ENCODE measurements at places on chromosomes 6 and 20.

DNA sequence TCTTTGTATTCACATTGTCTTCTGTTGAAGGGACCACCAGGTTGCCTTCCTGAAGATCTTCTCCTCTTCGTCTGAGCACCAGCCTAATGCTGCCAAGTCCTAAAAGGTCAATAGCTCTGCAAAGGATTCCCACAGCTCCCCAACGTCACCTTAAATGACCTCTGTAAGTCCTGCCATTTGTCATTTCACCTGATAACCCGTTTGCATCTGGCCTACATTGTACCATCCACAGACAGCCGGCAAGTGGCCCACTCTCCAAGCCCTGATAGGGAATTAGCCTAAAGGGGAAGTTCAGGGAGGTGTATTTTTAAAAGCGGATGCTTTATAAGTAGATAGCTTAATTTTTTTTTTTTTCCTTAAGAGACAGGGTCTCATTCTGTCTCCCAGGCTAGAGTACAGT is 127.8 kb downstream of the ZMYND8 start:
- no peak for DNase-seq

DNA sequence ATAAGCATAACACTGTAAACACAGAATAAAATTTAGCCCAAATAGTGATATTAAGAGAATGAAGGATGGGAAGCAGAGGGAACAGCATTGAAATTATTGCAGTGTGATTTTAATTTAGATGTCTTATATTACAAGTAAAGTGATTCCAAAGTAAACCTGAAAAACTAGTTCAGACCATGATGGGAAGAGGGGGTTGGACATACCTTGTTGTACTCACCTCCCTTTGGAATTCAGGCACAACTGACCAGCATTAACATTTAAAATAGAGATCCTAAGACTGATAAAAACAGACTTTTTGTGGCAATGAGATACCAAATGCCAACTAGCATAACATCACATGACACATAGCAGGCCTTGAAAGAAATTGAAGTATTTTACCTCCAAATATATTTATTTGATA is 262.6 kb upstream of the PRND start:
- DNase-seq: no peak

GRCh38 chr20:56411759-56412472 is at the start of gene CASS4:
Gene CASS4 (plus strand): TSS chr20:56412260. CDS start chr20:56412459, 199 bp downstream.
- no peak for DNase-seq

- DNase-seq: peak; percentile 77
Observed at GRCh38 chr6:30541515-30542403, 14.5 kb downstream of the GNL1 start.

DNA sequence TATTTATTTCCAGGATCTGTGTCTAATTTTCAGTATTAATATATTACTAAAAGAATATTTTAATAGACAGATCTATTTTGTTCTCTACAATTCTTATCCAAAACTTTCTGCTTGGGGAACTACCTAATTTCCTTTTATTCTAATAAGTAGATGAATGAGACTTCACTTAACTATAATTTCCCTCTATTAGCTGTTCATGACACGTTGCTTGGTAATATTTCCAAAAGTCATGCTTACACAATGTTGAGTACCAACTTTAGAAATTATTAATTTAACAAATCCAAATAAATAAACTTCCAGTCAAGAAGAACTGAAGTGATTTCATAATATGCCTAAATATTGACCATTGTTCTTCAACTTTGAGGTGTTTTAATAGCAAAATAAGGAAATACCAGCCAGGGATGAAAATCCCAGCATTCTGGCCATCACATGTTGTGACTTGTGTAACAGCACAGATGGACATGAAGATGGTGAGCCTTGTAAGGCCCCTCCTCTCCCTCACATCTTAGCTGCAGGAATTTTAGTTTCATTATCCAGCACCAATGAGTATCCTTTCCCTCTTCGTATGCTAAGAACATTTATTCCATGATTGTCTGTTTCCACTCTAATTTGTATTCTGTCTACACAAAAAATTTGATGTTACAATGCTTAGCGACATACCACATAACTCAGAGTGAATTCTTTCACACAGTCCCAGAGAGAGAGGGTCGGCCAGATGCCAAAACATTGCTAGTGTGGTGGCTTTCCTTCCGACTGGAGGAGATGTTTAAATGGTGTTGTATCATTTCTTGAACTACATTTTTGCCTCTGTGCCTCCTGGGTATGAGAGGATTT is 137.5 kb downstream of the FOXA2 start:
- no peak for DNase-seq

- no peak for DNase-seq
Observed at GRCh38 chr20:31717478-31718201, 5.0 kb downstream of the BCL2L1 start.

- no peak for DNase-seq
Observed at GRCh38 chr6:22041797-22042480, 254.9 kb downstream of the PRL start.

GRCh38 chr6:71194724-71195123 is 93.9 kb upstream of the OGFRL1 start:
- no peak for DNase-seq

- DNase-seq: no peak
Observed at GRCh38 chr6:26445934-26446667, 5.8 kb downstream of the BTN3A3 start.

DNA sequence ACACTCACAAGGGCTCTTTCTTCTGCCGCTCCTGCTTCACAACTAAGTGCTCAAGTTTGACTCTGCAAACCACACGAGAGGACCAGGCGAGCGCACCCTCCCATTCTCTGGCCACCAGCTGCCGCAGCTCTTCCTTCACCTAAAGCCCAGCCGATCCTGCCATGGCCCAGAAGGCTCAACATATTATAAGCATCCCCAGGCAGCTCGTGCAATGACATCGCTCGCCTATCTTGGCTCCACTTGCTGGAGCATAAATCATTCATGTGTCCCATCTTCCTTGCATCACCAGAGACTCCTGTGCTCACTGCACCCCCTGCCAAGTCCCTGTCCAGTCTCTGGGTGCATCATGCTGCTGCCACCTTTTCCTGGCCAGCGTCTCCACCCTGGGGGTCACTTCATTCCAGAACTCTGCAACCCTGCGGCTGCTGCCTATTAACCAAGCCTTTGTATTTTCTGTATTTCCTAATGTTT is 59.0 kb downstream of the PSMG4 start:
- no peak for DNase-seq

DNA sequence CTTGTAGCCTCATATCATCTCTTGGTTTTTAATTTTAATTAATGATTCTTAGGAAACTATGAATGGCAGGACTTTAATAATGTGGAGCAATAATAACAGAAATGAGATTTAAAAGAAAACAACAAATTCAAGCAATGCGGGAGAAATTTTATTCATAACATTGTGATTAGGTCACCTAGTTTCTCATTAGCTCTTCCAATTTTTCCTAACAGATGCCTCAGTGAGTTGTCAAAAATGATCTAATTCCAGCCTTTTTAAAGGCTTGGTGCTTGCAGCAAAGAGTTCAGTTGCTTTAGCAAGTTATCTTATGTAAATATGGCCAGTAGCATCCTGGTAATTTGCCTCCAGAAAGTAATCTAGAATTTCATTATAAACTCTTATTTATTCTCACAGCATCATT is 20.4 kb downstream of the PDE7B start:
- no peak for DNase-seq

DNA sequence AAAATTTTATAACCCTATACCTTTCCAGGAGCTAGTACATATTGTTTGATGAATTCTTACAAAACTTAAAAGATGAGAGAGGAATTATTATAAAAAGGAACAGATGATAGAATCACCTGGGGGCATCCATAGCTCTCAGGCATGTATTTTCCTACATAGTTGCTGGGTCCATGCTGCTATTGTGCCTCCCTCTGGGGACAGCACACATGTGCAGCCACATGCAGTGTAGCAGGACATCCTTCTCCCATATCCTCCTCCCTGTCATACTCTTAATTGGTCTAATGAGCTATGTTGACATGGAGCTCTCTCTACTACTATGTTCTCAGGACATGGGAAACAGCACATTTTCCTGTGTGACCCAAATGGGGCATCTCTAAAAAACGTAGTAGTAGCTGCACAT is 898.2 kb upstream of the MAP3K7 start:
- DNase-seq: no peak

DNA sequence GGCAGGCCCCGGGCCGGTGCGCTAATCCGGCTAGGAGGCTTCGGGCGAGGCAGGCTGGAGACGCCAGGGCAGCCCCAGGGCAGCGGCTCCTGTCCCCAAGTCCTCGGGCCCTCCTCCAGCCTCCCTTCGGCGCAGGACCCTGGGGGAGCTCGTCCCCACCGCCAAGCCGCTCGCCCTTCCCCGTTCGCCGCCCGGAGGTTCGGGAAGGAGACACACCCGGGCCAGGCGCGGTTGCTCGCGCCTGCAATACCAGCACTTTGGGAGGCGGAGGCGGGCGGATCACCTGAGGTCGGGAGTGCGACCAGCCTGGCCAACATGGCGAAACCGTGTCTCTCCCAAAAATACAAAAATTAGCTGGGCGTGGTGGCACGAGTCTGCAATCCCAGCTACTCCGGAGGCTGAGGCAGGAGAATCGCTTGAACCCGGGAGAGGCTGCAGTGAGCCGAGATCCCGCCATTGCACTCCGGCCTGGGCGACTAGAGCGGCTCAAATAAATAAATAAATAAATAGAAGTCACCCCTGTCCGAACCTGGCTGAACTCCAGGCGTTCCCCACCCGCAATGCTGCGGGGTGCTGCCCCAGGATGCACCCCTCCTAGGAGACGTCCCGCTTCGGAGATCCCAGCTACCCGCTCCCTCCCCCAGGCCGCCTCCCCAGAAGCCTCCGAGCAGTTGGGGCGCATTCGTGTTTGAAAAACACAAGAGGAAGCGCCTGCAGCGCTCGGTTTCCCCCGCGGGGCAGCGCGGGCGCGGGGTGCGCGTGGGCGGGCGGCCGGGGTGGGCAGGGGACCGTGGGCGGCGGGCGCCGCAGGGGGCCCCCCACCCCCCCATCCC is 27.5 kb downstream of the SERPINB9 start:
- no peak for DNase-seq

DNA sequence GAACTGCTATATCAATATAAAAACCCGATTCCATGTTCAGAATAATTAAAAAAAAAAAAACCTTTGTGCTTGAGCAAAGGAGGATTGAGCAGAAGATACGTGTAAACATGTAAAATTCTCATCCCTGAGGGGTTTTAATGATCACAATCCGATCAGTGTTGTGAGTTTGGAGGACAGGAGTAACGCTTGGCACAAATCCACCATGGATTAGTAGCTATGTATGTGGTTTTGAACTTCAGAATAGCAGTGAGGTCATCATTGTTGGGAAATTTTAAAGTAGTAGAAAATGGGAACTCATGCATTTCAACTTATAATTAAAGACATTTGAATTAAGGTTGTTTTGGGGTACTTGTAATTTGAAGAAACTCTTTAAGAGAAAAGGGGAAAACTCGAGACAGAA is 203.2 kb downstream of the RPS12 start:
- no peak for DNase-seq

- DNase-seq: peak; percentile 60
Observed at GRCh38 chr20:5448449-5449118, 131.8 kb upstream of the PROKR2 start.

- no peak for DNase-seq
Observed at GRCh38 chr20:51720854-51721253, 47.3 kb downstream of the ATP9A start.

GRCh38 chr6:10313799-10314162 is 101.1 kb downstream of the TFAP2A start:
- no peak for DNase-seq

GRCh38 chr6:69883551-69883950 is 17.2 kb downstream of the COL19A1 start:
- no peak for DNase-seq

DNA sequence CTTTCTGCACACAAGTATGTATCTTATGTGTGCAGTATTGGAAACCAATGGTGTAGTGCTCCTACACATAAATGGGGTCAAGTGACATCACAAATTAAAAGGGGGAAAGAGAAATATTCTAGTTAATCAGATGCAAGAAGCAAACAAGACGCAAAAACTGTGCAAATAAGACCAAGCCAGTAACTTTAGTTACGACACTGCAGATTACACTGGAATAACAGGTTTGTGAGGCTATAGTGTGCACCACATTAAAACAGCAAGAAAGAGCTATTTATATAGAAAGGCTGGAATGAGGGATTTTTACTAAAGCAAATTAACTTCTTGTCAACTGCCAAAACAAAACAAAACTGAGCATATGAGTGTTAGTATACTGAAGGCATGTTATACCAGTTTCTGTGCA is 45.8 kb downstream of the NR2E1 start:
- DNase-seq: no peak

DNA sequence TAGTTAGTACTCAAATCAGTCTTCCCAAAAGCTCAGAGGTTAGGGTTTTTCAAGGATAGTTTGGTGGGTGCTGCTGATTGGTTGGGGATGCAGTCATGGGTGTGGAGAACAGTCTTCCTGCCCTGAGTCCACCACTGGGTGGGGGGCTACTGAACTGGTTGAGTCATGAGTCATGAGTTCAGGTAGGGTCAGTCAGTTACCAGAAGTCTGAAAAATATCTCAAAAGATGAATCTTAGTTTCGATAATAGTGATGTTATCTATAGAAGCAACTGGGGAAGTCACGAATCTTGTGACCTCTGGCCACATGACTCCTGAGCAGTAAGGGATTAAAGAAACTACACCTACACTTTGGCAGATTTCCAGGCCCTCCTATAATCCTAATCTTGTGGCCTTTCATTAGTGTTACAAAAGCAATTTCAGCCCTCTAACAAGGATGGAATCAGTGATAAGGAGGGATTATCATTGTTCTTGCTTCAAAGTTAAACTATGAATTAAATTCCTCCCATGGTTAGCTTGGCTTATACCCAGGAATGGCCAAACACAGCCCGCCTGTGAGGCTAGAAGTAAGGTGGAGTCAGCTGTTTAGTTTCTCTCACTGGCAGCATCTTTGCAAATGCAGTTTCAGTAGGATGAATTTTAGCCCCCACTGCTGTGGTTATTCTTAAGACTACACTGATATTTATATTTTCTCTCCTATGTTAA is 33.3 kb upstream of the NKAIN2 start:
- DNase-seq: no peak

- no peak for DNase-seq
Observed at GRCh38 chr20:6680441-6680840, 87.0 kb upstream of the BMP2 start.

- DNase-seq: no peak
Observed at GRCh38 chr20:57097245-57097915, 169.1 kb downstream of the BMP7 start.

Measured in SK-N-DZ (cell line).